ENCODE measurements at places on chromosomes 7 and 10. TPM values are rescaled to one million over a fixed set of nuclear protein-coding genes. Genes with fewer than 3 reads are reported as not detected.

DNA sequence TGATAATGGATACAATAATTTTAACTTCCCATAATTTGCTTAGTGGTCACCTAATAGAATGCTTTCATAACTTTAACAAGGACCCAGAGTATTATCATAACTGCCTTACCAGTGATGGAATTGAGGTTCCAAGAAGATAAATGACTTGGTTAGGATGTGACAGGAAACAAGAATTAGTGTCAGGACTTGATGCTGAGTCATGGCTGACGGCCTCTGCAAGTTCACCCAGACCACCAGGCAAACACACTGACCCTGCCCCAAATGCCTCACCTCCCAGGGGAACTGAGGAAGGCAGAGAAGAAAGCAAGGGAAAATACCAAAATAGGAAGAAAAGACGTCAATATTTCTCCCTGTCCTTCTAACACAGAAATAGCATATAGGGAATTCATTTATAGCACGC is 636.3 kb downstream of the PARD3 start:
- DNase-seq = no peak

Gene ITIH5
- 1.5 TPM for total RNA-seq

Gene BLNK
- total RNA-seq = 0.55 TPM

- no peak for DNase-seq
Observed at GRCh38 chr7:41824284-41824683, 121.4 kb upstream of the INHBA start.

- DNase-seq = no peak
Observed at GRCh38 chr7:4884164-4884563, 648 bp upstream of the RADIL start.

GRCh38 chr7:116562529-116563121 is 37.8 kb downstream of the CAV1 start:
- DNase-seq = no peak

DNA sequence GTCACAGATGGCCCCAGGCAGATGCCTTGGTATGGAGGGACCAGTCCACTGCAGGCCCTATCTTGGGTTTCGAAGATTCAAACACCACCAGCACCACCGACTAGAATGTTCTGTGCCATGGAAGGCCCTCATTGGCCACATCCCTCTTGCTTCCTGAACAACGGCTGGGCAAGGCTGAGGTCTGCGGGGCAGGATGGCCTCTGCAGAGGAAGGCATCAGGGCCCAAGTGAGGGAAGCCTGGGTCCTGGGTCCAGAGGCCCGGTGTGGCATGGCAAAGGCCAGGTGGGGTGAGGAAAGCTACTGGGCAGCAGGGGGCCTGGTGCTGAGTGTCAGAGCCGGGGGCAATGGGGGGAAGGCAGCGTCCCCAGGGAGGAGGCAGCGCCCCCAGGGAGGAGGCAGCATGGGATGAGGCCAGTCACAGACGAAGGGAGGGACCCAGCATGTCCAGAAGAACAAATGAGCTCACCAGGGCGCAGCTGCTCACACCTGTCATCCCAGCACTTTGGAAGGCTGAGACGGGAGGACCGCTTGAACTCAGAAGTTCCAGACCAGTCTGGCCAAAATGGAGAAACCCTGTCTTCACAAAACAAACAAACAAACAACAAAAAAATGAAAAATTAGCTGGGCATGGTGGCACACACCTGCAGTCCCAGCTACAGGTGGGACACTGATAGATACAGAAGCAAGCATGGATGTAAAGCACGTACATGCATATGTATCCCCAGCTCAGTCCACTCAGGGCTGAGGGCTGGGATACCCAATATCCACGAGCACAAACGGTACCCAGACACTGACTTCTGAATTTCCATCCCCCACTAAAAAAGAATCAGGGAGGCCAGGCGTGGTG is 64.4 kb downstream of the PROSER2 start:
- DNase-seq = no peak

- no peak for DNase-seq
Observed at GRCh38 chr7:70849580-70850235, 282.2 kb upstream of the GALNT17 start.

DNA sequence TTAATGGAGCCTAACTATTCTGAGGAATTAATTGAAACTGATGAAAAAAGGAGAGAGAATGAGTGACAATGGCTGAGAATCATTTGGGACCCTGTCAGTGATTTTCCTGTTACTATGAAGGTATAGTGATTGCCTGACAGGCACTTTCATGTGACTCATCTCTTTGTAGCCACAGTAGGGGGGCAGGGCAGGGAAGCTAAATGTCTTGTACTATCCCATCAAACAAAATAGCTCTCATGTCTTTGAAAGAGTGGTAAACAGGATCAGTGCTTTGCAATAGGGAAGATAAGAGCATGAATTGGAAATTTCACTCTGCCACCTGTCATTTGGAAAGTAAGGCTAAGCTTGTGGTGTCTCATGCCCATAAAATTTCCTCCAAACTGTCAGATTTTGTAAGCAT is 94.5 kb upstream of the GSDME start:
- no peak for DNase-seq

Gene TFPI2
- 33.7 TPM for total RNA-seq
